ENCODE measurements at places on chromosomes 2 and 18.

- no peak for DNase-seq
These were observed 38.1 kb upstream of the ACYP2 start for GRCh38 chr2:54077088-54077900.

DNA sequence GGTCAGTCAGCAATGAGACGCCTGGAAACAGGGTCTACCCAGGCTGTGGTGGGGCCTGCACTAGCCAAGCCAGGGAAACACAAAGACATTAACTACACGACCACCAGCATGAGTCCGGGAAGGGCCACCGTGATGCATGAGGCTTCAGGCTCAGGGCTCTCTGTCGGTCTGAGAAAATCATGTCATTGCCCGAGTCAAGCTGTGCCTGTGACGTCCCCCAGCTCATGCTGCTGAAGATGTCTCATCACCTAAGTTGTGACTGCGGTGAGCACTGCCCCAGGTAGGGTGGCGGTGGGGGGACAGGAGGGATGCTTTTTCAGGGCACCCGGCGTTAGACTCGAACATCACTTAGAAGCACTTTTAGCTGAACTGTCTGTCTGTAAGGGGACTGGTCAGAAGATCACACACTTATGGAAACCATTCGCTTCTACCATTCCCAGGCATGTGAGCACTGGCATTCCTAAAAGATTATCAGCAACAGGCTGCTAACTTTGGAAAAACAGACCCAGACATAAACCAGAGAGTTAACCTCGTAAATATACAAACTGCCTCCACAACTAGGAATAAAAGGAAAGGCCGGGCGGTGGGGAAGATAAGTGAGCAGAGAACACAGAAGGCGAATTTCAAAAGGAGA is 234.5 kb downstream of the HDAC4 start:
- DNase-seq = no peak

DNA sequence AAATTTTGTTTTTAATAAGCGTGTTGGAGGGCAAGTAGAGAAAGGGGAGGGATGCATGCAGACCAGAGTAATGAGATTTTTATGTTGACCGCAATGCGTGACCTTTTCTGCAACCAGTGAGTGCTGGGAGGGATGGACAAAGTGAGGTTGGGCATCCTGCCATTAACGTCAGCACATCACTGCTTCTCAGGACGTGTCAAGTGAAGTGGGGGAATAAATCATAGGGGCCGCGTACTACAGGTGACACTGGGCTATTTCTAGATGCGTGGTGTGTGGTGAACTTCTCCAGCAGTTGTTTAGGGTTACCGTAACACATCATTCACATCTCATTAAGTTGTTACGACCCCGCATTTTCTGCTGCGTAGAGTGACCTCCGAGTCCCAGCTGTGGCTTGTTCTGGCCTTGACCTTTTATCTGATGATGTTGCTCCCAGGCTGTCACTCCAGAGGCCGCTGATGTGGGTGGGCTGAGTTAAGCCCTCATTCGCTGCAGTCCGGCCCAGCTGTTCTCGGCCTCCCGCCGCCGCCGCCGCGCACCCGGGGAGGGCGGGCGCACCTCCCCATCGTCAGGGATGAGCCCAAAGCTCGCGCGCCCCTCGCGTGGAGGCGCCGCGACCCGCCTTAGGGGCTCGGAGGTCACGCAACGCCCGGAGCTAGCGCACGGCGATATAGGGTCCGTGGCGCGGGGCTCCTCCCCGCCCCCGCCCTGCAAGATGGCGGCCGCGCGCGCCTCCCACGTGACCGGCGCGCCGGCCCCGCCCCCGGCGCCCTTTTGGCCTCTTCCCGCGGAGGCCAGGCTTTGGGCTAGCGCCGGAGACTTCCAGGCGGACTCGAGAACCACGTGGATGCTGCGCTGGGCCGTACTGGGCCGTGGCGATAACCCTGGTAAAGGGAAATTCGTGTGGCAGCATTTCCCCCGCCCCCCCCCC is 3.5 kb downstream of the ZCCHC2 start:
- DNase-seq = peak; percentile 57

GRCh38 chr2:26461601-26462023 is 16.3 kb downstream of the OTOF start:
- DNase-seq = no peak

DNA sequence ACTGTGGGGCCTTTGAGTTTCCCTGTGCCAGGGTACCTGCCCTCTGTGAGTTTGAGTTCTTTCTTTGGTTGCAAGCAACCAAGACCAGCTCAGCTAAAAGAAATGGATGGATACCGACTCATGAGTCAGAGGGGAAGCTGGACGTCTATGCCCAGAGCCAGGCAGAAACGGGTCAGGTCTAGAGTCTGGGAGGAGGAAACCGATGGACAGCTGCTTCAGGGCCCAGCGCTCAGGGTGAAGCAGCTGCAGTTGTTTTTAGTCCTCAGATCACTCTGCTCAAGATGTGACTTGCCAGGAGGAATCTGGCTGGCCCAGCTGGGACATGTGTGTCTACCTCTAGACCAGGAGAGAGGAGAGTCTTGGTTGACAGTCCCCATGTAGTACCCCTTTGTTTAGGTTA is 10.1 kb upstream of the TYMS start:
- no peak for DNase-seq

DNA sequence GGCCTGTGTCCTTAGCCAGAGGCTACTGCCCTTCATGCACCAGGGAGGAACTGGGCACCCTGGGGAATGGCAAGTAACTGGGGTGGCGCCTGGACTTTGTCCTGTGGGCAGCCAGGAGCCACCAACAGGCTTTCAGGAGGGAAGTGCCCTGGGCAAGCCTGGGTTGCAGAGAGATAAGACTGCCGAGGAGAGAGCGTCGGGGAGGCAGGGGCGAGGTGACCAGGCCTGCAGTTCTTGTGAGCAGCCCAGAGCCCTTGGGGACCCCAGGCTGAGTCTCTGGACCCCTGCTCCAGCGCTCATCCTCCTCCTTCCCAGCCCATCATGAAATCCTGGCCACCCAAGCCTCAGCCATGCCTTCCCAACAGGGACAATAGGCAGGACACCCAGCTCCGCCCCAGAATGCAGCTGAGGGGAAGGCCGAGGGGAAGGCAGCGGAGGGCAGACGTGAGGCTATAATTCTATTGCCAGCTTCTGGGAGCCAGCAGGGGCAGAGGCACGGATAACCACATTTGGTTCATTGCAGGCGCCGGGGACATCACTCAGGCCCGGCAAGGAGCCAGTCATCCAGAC is 25.1 kb downstream of the ADRA2B start:
- DNase-seq = no peak

DNA sequence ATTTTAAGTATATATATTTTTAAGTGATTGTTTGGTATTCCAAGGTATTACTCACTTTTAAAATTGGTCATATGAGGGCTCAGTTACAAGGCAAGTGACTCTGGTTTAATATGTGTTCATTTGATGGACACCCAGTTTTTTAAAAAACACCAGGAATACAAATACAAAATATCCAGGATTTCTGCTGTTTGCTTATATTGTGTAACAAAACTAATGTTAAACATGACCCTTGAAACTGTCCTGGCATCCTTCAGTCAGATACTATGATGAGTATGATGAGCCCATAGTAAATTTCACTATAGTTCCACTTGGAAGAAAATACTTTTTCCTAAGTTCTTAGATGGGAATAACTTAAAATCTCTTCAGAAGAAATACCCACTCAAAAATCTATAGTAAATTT is 11.4 kb upstream of the ONECUT2 start:
- no peak for DNase-seq

DNA sequence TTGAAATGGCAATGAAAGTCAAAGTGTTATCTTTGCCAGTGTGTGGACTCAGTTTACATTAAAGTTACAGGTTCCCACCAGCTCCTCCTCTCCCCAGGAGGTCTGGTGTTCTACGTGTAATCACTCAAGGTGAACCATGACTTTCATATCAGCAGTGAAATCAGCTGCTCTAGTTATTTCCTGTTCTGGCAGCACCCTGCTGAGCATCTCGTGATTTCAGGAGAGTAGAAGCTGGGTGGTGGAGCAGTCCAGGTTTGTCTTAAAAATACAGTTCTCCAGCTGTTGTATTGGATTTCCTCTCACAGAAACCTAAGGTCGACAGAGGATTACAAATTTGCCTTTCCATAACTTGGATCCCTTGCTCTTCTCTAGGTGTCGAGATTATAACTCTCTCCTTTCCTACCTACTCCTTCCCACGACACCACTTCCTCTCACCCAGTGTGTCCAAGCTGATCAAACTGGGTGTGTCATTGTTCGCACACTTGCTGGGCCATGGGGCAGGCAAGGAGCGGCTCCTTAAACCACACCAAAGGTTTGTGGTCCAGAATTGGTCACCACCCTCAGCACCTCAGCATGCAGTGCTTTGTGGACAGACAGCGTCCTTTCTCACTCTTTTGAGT is 13.0 kb upstream of the ARHGAP25 start:
- DNase-seq = peak; percentile 68

- DNase-seq = no peak
These were observed 49.7 kb upstream of the TFCP2L1 start for GRCh38 chr2:121334581-121335293.

DNA sequence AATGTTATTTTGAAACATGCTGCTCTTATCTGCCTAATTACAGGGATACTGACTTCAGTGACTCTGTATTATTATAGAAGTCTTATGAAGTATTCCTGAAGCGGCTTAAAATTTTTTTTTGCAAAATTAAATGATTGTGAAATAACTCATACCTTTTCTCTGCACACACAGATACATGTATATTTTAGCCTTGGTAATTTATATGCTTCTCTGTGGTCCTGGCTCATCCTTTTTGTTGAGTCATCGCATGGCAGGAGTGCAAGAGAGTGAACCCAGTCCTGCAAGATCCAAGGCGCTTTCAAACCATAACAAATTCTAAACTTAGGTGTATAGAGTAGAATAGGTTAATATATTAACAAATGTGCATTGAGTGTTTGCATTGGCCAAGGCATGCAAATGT is 8.6 kb downstream of the CCNT2 start:
- DNase-seq = no peak

DNA sequence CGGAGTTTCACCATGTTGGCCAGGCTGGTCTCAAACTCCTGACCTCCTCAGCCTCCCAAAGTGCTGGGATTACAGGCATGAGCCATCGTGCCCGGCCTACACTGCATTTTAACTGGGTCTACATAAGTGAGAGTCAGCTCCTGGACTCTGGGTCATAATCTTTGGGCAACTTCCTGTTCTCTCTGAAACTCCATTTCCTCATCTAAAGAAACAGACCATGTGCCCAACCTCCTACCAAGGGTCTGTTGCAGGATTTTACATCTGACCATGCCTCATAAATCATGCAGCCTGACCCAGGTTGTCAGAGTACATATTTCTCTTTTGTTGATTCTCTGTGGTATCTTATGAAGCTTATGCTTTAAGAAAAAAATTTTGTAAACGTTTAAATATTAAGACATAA is 280.4 kb downstream of the ALPK2 start:
- DNase-seq = no peak

DNA sequence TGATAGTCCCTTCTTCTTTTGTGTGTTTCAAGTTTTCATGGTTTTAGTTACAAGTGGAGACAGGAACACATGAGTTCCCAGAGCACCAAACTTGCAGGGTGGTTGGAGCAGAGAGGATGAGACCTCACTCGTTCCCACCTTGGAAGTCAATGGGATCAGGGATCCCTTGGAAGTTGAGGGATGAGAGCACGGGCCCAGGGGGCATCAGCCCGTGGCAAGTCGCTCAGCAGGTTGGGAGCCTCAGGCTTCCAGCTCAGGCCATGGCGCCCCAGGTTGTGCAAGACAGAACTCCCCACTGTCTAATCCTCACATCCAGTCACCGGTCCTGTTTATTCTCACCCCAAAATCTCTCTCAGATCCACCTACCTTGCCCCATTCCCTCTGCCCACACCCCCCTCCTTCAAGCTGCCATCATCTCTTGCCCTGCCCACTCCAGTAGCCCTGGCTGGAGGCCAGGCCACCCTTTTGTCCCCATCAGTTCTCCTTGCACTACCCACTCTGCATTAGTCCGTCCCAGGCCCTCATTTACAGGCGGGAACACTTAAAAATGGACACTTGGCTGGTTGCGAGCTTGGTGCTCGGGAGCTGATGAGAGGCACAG is 37.6 kb upstream of the FOSL2 start:
- DNase-seq = no peak

DNA sequence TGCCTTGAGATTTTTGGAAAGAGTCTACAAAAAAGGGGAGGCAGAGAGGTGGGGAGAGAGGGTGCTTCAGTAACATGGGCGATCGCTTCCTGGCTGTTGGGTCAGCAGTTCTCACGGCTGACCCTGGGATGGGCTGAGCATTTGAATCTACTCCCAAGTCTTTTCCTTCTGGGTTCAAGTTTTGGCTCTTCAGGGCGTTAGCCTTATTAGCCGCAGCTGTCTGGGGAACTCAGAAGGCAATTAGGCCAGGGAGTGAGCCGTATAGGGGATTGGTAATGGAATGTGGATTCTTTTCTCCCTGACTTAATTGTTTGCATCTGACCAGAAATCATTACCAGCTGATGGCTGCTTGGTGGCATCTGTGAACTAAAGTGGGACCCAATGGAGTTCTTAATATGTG is 250.5 kb upstream of the SKOR2 start:
- DNase-seq = no peak

DNA sequence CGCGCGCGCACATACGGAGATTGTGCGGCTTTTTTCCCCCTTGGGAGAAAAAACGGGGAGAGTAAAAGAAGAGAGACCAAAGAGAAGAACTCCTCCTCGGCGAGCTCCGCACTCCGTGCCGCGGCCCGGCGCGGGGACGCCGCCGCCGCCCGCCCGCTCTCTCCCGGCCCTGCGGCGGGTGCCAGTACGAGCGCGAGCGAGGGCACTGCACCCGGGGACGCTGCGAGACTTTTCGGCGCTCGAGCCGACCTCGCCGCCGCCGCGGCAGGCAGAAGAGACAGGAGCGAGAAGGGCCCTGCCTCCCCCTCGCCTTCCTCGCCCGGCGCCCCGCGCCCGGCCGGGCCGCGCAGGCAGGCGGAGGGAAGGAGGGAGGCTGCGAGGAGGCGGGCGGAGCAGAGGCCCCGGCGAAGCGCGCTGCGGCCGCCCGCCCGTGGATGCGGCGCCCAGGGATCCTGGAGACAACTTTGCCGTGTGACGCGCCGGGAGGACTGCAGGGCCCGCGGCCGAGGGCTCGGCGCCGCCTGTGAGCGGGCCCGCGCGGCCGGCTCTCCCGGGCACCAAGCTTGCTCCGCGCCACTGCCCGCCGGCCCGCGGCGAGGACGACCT is 857 bp upstream of the INHBB start:
- DNase-seq = no peak

DNA sequence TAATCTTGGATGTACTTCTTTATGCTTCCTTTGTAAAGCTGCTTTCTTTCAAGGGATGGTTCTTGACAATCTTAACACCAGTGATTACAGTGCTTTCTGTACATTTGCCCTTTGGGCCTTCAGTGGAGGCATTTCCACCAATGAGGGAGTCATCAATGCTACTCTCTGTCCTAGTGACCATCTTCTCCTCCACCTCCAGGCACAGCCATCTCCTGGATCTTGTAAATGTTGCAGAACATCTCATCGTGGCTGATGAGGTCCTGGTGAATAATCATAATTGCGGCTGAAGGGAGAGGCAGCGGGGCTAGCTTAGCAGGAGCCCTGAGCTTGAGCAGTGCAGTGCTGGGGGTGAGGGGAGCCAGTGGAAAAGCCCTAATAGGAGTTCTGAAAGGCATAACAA is 32.5 kb downstream of the IDH1 start:
- DNase-seq = no peak

DNA sequence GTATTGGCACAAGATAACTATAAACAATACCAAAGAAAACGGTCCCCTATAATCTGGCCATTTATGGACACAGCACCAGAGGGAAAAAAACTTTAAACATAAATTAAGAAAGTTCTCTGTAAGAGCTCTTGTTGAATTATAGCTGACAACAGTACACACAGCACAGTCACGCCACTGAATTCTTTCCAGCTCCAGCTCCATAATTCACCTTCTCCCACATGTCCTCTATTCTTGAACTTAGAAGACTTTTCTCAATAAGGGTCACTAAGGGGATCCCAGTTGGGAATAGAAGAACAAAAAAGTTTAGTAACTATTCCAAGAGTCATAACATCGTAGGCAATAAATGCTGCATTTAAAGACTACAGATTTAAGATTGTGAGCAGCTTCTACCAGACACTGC is 124.6 kb upstream of the CYP1B1 start:
- no peak for DNase-seq

Measured in HCT116 (cell line).